ENCODE measurements at places on chromosomes 3 and 15.

GRCh38 chr15:58483376-58483775, 51.6 kb downstream of the LIPC start:
- no peak for DNase-seq

DNA sequence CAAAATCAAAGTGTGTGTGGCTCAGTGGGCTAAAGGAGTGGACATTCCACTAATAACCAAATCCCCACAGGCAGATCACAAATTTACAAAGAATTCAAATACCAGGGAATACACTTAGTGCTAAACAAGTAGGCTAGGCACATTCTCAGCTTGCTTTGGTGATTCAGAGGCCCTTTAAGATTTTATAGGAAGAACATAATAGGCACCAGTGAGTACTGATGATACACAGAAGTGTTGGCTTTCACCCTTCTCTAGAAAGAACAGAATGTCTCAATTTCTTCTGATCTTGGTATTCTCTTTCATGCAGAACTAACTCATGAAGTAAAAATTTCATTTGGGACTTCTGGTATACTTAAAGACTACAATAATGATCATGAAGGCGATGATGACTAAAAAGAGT, 55.0 kb downstream of the POLR2M start:
- DNase-seq: no peak

DNA sequence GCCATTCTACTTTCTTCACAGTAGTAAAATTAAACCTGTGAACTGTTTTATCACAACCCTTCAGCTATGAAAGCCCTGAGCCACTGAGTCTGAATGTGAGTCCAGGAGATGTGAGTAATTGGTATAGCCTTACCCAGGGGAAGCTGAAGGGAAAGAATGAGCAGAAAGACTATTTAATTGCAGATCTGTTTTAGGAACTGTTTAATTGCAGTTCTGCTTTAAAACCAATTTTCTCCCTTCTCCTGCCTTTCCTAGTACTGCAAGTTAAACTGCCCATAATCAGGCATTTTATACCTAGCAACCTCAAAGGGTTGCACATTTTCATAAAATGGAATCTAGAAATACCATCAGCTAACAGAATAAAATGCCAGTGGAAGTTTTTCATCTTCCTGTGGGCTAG, 476.7 kb downstream of the OCA2 start:
- no peak for DNase-seq

GRCh38 chr15:77048135-77048876, 22.6 kb downstream of the TSPAN3 start:
- no peak for DNase-seq

GRCh38 chr15:59649603-59650002, 7.7 kb downstream of the GTF2A2 start:
- DNase-seq: no peak

DNA sequence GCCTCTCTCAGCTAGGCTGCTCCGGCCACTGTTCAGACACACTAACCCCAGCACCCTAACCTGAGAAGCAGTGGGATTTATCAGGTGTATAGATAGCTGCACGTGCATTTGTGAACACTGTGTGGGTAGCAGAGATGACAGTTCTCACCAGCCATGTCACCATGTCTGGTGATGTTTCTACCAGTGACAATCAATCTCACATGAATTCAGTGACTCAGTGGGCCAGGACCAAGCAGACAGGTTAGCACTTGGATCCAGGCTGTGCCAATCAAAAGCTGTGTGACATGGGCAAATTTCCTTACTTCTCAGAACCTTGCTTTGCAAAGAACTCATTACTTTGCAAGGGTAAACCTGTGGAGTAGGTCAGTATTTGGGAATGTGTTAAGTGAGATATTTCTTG, 65.3 kb upstream of the GATM start:
- DNase-seq: no peak

- DNase-seq: no peak
Measured at GRCh38 chr3:42085641-42086376, 5.3 kb upstream of the TRAK1 start.

DNA sequence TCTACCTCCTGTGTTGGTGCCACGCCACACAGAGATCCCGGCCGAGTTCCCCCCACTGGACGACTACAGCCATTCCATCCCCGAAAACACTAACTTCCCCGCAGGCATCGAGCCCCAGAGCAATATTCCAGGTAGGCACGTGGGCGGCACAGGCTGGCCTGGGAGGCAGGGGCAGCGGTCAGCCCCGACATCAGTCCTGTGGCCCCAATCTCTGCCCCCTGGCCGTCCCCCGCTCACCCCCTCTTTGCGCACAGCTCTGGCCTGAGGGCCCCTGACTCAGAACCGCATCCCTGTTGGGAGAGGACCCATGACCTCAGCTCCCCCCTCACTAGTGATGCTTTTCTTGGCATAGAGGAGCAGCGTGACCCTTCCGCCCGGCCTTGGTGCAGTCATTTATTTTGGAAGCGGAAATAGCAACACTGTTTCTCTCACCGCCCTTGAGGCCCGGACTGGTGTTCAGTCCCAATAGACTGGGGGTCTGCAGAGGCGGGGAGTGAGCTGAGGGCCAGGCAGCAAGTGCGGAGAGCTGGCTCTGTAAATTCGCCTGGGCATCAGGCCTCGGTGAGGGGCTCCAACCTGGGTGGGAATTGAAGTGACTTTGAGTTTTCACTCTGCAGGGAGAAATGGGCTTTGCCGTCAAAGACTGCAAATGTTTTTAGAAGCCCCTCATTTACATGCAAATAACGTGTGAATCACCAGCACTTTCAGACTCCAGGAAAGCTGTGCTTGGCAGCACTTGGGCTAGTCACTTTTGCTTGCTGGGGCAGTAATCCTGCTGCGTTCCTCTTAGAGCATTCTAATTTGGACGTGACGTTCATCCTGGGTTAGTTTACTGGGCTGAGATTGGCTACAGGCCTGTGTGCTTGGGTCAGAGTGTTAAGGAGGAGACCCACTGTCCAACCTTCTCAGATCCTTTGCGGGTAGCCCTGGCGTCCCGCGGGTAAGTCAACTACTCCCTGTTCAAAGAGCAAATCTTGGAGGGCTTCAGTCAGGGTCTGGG, 88.9 kb downstream of the AAGAB start:
- DNase-seq: no peak

DNA sequence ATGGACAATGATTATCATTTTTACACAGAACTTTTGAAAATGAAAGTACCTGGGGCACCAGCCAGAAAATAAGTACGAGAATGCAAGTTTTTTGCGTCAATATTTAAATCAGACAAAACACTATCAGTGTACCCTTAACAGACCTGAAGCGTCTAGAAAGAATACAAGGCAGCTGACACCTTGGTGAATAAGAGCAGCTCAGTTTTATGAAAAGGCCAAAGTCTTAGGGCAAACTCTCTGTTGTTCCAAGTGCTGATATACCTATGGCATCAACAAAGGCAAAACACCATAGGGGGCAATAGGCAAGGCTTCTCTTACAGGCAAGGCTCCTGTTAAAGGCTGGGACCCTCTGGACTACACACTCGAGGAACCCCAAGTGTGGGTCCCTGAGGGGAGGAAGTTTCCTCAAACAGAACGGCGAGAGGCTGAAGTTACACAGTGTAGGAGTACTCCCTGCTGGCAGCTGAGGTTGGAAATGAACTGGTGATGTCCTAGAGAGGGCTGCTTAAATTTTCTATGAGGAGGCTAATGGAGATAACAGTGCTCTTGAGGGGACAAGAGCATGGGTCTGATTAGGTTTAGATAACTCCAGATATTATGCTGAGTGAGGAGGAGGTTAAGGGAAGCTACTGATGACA, 291.0 kb downstream of the TIGIT start:
- DNase-seq: no peak

- DNase-seq: no peak
Measured at GRCh38 chr3:110577854-110578253, 493.8 kb upstream of the NECTIN3 start.

DNA sequence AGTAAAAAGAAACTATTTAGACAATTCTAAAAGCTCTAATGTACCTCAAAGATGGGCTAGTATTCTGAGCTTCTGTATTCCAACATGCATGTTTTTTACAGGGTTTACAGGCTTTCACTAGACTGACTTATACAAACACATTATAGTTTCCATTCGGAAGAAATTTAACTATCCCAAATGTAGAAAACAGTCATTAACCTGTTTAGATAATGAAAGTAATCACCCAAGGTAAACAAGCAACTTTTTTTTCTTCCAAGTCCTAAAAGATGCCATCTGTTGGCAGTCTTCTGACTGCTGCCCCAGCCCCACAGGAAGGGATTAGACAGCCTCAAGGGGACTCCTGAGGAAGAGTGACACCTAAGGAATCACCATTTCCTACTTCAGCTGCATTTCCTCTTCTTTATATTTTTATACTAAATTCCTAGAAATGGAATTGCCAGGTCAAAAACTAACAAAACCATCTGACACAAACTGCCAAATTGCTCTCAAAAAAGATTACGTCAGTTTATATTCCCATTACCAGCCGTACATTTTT, 25.5 kb downstream of the SIN3A start:
- DNase-seq: no peak

DNA sequence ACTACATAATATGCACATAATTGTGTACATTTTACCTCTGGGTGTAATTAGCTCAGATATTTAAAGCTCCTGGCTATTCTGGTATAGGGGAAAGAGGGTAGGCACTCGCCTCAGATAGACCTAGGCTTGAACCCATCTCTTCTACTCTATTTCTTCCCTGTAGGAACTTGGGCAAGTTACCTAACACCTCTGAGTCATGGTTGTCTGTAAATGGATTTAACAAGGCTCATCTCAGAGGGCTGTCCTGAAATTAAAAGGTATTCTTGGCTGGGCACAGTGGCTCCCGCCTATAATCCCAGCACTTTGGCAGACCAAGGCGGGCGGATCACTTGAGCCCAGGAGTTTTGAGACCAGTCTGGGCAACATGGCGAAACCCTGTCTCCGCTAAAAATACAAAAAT, 30.7 kb downstream of the NANOGP8 start:
- no peak for DNase-seq

DNA sequence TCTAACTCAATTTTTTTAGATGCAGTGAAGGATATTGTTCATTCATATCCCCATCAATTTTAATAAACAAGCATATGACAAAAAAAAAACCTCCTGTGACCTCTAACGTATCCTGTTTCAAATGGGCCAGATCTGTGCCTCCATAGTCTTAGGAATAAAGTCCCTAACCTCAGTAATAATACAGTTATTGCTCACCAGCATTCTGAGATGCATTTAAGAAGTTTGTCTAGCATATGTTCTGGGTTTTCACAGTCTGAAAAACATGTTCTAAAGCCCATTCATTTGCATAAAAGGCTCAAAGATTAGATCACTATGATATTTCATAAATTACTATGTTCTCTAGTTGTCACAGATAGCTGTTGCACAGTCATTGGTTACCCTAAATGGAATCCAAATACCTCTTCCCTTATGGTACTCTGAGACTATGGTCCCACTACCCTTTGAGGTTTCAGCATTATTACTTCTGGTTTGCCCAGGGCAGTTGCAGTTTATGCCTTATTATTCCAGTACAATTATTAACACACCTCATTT, 190.1 kb downstream of the ZIC4 start:
- no peak for DNase-seq

GRCh38 chr15:52338058-52338457, 42.5 kb upstream of the MYO5C start:
- DNase-seq: no peak

GRCh38 chr3:30340500-30340899, 265.9 kb upstream of the TGFBR2 start:
- DNase-seq: no peak

DNA sequence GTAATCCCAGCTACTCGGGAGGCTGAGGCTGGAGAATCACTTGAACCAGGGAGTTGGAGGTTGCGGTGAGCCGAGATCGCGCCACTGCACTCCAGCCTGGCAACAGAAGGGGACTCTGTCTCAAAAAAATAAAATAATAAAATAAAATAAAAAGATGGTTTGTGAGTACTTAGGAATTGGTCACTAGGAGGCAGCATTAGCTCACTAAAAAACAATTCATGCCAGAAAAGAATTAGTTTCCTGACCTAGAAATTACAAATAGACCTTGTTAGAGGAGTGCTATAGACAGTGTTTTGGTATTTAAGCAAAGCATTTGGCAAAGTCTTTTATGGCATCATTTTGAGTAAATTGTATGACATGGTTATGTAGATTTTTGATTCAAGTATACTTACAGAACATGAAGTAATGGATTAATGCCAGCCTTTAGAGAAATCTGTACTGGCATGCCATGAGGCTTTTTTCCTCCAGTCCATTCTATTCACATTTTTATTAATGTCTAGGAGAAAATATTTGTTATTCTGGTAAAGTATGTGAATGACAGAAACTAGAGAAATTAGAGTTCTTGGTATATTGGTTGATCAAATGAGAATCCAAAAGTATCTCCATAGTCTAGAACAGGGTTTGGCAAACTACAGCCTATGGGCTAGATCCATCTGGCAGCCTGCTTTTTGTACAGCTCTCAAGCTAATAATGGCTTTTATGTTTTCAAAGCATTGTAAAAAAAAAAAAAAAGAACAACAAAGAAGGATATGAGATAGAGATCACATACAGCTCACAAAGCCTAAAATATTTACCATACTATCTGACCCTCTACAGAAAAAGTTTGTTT, 81.6 kb downstream of the LRRC49 start:
- no peak for DNase-seq

DNA sequence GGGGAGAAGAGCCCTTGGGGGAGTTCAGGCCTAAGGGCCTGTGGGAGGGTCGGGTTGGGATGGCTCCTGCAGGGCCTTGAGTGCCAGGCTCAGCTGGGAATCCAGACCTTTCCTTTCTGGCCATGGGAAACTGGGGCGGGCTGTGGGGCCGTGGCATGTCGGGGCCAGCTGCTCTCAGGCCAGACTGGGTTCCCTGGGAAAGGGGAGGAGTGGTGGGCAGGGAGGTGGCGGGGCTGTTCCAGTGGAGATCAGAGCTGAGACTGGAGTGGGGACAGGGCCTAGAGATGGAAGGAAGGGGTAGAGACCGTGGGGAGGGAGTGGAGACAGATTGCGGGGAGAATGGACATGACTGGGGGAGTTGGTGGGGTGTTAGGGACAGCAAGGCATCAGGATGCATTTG, 20.3 kb downstream of the FBLN2 start:
- no peak for DNase-seq

- DNase-seq: no peak
Measured at GRCh38 chr3:57261929-57262328, 30.6 kb downstream of the ASB14 start.

- peak; percentile 16 for DNase-seq
Measured at GRCh38 chr3:161348796-161349400, 22.4 kb downstream of the SPTSSB start.

DNA sequence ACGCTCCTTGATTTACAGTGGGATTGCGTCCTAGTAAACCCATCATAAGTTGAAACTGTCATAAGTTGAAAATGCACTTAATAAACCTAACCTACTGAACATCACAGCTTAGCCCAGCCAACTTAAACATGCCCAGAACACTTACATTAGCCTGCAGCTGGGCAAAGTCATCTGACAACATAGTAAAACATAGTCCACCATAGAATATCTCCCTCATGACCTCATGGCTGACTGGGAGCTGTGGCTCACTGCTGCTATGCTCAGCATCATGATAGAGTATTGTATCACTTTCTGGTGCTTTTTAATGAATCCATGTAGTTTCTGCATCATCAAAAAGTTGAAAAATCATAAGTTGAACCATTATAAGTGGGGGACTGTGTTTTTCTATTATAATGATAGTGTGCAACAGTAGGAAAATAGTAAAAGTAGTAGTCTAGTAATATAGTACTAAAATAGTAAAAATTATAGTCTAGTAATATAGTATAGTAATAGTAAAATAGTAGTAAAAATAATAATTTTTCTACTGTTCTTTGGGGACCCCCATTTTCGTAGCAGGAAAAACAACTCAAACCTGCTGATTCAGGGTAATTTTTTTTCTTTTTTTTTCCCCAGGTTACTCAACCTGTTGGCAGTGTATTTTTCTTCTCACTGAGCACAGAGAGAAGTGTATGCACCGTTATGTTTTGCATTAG, 233.5 kb downstream of the MYRIP start:
- no peak for DNase-seq

GRCh38 chr3:56488812-56489600, 20.7 kb upstream of the ERC2 start:
- no peak for DNase-seq

Measured in CD4-positive, alpha-beta T cell treated with Interleukin-2 at 100 ng/mL for 4 hours (primary cell).